Activated CD8-positive, alpha-beta memory T cell treated with anti-CD3 and anti-CD28 coated beads, Interleukin-2, amount 50 U/mL, for 4 hours (primary cell): ENCODE measurements at places on chromosomes 3 and 15.

GRCh38 chr15:35540021-35540420 lies 5.9 kb downstream of the DPH6 start:
- no peak for DNase-seq

- no peak for DNase-seq
Observed at GRCh38 chr3:194961571-194961970, 275.9 kb downstream of the FAM43A start.

GRCh38 chr15:94443186-94443585 lies 211.8 kb downstream of the MCTP2 start:
- no peak for DNase-seq

DNA sequence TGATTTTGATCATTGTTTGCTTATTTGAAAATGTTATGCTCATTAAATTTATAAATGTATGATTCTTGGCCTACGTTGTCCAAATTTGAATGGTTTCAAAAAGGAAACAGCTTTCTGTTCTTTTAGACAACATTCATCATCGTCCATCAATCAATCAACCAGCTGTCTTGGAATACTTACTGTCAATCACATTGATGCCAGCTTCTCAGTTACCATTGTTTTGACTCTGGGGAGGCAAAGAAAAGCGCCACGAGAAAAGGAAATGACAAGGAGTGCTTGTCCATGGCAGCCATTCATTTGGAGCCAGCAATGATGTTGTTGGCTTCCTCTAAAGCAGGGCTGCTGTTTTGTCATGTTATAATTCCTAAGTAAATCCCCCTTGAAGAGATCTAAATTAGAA lies 62.2 kb upstream of the TP63 start:
- no peak for DNase-seq

DNA sequence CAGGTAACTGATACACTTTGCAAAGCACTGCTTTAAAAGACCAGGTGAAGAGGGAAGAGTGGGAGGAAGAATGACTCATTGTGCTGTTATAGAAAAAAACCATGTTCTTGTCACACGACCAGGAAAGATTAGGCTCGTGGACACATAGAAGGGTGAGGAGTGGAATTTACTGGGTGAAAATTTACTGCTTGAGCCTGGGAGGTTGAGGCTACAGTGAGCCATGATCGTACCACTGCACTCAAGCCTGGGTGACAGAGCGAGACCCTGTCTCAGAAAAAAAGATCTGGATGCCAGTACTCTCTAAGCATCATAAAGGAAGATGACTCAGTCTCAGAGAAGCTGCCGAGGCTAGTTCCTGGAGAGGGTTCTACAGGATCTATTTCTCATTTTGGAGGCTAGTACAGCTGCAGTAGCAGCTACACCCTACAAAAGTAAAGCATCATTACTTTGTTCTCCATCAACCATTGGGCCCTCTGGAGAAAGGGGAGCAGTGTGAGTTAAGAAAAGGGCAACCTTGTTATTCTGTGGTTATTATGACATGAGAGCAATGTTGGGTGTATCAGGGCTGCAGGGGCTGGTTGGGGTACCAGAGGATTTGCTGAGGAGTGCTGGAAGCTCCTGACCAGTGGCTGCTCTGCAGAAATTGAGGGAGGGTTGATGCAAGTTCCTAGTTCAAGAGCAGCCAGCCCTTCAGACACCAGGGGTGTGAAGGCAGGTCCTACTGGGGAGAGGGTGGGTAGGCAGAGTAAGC lies 75.4 kb downstream of the CMTM8 start:
- no peak for DNase-seq

DNA sequence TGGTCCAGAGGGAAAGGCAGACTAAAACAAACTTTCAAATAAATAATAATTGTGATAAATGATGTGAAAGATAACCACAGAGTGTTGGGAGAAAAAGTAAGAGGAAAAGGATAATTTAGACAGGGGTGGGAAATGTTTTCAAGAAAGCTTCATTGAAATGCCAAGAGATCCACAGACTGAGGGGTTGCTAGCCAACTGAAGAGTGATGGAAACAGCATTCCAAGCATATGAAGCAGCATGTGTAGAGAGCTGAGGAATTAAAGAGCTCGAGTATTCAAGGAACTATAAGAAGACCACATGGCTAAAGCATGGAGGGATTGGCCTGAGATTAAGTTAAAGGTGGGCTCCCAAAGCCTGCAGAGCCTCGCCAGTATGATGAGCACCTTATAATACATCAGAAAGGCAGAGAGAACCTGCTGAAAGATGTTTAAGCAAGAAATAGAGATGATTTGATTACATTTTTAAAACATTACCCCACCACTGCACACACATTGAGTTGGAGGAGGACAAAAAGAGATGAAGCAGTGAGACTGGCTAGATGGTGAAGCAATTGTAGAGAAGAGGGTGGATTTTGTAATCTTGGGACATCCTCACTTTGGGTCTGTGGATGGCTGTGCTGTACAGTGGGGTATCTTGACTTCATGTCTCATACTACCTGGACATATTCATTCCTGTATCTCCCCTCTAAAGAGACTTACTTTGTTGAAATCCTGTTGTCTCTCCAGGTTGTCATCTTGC lies 100.8 kb downstream of the STAC start:
- no peak for DNase-seq

DNA sequence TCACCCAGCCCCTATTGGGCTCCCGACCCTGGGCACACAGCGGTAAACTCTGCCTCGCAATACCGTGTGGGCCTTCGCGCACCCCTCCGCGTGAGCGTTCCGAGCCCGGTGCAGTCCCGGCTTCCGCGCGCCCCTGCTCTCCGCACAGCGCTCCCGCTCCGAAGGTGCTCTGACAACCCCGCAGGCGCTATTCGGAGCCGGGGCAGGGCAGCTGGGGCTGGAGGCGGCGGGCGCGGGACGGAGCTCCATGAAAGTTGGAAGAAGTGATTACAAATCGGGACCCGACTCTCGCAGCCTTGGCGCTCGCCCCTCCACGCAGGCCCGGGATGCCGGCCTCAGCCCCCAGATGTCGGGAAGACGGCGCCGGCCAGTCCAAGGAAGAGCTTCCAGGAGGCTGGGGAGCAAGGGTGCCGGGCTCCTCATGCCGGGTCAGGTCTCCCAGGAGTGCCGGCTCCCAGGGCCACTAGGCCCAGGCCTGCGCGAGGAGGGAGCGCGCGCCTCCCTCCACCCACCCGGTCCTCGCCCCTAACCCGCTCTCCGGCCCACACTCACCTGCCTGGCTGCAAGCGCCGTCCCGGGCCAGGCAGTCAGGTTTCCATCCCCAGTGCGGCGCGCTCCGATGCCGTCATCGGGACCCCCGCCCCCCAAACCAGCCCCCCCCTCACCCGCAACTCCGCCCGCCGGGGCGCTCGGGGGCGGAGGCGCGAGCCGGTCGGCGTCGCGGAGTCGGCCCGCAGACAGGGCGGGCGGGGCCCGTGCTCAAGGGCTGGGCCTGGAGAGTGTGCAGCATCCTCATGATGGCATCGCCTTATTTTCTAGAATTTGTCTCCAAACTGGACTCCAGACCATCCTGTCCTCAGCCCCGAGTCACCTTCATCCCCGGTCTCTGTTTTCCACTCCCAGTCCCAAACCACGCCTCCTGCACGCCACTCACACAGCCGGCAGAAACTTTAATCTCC lies at the start of gene KIF7:
TSS of gene KIF7 (minus strand) at position 621 of the 959 bp plus-strand sequence. CDS start 2,537 bp downstream, outside the sequence.
- no peak for DNase-seq

- no peak for DNase-seq
Observed at GRCh38 chr3:131731709-131732108, 228.9 kb upstream of the MRPL3 start.

DNA sequence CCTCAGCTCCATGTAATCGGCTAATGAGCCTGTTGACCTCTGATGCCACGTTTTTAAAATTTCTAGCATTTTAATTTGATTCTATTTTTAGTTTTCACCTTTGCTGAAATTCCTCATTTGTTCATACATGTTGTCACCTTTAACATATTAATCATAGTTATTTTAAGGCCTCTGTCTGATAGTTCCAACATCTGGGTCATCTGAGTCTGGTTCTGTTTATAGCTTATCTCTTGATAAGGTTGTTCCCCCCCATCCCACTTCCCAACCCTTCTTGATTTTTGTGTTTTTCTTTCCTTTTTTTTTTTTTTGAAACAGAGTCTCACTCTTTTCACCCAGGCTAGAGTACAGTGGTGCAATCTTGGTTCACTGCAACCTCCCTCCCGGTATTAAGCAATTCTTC lies 36.4 kb downstream of the MAP2K1 start:
- no peak for DNase-seq

DNA sequence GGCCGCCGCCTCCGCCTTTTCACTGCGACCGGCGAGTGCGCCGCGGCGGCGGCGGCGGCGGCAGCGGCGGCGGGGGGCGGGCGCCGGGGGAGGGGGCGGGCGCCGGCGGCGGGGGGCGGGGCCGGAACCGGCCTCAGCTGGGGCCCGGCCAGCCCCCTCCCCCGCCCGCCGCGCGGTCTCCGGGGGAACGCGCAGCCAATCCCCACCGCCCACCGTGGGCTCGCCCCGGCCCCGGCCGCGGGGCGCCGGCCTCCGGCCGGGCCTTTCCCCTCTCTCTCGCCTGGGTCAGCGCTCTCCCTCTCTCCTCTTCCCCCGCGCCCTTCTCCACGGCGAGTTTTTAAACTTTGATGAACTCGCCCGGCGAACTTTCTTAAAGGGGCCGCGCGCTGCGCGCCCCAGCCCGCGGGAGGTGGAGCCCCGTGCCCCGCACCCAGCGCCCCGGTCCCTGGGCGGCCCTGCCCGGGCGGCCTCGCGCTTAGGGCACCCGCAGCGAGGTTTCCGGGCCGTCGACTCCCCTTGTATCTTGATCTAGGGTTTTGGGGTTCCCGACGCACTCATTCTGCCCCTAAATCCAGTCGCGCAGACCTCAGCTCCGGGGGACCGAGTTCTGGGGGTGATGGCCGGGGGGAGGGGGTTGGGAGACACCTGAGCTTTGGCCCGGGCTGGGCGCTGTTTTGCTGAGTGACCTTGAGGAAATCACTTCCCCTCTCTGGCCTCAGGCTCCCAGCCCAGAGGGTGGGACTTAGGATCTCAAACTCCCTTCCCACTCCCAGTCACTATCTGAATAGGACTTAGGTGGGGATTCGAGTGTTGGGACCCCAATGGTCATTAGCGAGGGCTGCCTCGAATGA lies at the start of gene RBPMS2:
TSS of gene RBPMS2 (minus strand) at position 39 of the 851 bp plus-strand sequence. CDS start 270 bp downstream, outside the sequence.
- DNase-seq: no peak

DNA sequence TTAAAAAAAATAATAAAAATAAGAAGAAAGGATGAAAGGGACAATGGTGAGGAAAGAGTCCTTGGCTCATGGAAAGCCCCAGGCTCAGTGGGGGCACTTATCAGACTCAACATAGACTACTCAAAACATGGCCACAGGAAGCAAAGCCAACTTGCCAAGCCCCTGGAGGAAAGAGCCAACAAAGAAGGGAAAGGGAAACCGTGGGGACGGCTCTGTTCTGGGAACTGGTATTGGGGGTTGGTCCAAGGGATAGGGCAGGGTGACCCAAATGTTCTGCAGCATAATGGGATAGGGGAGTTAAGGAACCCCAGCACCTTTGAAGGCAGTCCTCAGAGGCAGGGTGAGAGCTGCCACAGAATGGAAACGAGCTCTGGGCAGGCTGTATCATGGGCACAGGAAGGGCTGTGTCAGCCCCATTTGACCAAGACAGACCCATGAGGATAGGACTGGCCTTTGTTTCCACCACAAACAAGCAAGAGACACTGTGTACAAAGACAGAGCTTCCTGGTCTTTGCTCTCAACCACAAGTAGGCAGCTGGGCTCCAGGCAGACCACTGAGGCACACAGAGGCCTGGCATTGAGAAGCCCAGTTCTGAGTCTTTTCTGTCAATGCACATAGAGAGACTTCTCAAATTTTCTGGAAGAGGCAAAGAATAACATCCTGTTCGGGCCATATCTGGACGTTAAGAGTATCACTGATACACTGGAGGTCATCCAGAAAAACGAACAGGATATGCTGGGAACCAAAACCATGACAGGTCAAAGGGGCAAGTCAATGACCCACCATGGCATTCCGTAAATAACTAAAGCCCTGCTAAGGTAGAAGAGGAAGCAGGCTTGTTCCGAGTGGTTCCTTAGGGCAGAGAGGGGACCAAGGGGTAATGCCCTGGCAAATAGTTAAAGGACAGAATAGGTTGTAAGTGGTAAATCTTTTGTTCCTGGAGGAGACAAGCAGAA lies 10.6 kb upstream of the SEMA7A start:
- DNase-seq: no peak

DNA sequence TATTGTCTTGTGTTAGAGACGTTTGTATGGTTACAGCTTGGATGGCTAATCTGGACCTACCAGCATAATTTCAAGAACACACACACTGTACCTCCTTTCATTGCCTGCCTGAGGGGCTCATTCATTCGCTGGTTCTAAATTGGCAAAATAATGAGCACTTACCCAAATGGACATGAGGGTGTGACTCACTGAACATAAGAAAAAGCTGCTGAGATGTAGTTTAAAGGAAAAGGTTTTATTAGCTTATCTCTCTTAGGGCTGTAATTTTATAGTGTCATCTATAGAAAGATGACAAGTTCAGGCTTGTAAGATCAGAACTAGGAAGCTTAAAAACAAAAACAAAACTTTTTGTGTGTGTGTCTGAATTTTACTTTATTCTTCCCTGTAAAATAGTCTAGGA lies 120.7 kb upstream of the WNT7A start:
- DNase-seq: no peak

DNA sequence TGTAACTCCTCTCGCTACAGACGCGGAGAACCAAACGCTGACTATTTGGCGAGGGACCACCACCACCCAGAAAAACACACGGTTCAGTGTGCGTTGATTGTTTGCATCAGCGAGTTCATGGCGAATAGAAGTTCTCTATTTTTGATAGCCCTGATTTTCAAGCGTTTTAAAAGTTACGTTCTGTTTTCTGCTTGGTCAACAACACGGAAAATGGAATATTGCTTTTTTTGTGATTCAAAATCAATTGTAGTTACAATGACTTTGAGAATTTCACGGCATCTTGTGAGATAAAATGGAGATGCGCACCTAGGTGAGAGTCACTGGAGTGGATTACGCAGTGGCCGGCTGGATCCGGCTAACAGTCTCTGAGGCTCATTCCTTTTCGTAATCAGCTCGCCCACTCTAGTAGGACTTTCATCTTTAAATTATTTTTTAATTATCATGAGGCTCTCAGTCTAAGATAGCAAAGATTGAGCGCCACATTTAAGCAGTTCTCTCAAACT lies 54.8 kb downstream of the CCDC54 start:
- no peak for DNase-seq

DNA sequence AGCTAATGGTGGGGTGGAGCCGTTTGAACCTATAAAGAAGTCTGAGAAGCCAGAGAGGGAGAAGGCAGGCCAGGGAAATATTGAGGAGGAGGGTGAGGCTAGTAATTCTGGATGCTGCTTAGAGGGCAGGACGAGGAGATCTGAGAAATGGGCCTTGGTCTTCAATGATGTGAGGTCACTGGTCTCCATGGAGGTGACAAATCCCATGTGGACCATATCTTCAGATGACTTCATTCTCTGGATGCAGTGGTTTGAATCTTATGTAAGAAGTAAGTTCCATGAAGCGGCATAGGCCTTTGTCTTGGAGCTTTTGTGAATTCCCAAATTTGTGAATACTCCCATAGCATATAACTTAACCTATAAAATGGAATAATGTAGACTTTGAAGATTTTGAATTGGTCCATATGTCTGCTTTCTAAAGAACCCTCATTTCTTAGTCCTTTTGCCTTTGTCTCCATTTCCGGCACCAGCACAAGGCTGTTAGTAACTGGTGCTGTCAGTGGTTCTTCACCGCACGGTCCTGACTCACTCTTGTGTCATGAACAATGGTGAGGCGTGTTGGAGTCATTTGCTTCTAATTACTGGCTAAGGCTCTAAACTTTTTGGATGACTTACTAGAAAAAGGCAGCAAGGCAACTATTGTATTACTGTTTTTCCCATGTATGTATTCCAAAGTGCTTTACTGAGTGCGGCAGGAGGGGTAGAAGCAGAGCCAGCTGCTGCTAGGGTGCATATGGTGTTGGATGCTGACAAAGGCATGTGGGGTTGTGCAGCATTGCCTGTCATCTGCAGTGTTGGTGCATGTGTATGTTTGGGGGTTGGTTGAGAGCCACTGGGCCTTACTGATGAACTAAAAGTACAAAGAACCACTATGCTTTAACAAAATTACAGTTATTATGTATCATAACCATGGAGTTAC lies 279.3 kb upstream of the C2CD4B start:
- no peak for DNase-seq
